NCI-H460 (cell line): ENCODE measurements at places on chromosomes 5 and 9. TPM values are rescaled to one million over a fixed set of nuclear protein-coding genes. Genes with fewer than 3 reads are reported as not detected.

DNA sequence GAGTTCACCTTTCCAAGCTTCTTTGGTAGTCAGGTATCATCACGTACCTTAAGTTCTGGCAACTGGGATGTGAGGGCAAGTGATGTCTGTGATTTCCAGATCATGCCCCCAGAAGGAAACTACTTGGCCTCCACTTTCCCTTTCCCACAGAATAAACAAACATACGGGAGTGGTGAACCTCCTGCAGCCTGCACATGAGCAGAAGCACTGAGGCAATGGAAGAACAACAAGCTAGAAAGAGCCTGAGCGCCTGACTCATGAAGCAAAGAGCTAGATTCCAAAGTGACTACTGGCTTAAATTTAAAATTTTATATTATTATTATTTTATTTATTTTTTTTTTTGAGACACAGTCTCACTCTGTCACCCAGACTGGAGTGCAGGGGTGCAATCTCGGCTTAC is 35.0 kb downstream of the ARL15 start:
- DNase-seq: no peak

GRCh38 chr9:130382636-130383349 is 62.0 kb upstream of the ASS1 start:
- DNase-seq: no peak

- DNase-seq: no peak
Observed at GRCh38 chr5:80620211-80620610, 34.2 kb upstream of the MSH3 start.

- DNase-seq: no peak
Observed at GRCh38 chr5:76292620-76293322, 110.3 kb upstream of the IQGAP2 start.

NMUR2 gene
- not detected in 2 replicates for total RNA-seq

MAP1B gene
- total RNA-seq: 63.7 and 69.9 TPM in 2 replicates

S1PR3 gene
- 3.0 and 3.3 TPM in 2 replicates for total RNA-seq

PLAC8L1 gene
- total RNA-seq: not detected in 2 replicates

DNA sequence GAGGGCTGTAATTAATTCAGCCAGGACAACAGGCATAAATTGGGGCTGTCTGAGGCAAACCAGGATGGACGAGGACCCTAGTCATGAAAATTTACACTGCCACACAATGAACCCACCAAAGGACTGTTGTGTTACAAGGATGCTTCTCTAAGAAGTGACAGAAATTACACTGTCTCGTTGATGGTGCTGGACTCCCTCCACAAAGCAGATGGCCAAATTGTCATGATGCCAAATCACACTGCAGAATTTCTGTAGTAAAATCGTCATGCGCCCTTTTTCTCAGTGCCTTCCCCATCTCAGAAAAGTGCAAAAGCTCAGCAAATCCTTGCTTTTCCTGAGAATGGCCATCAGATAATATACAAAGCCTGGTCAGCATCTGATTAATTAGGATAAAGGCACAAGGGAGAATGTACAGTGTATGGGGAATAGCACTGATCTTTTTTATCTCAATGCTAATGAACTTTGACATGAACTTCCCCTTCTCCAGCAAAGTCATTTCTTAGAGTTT is 545.8 kb downstream of the CSNK1G3 start:
- no peak for DNase-seq

GRCh38 chr5:143649937-143650621 is 161.9 kb upstream of the HMHB1 start:
- DNase-seq: no peak

GPRIN1 gene
- total RNA-seq: 1.5 and 2.0 TPM in 2 replicates

GRCh38 chr5:122649080-122649479 is 125.8 kb upstream of the SNX2 start:
- no peak for DNase-seq

- no peak for DNase-seq
Observed at GRCh38 chr5:169758886-169759285, 121.8 kb downstream of the DOCK2 start.

JMY gene
- total RNA-seq: 15.7 and 16.5 TPM in 2 replicates

- no peak for DNase-seq
Observed at GRCh38 chr5:78979909-78980308, 5.2 kb downstream of the ARSB start.
